ENCODE measurements at places on chromosomes 7 and 10.

- DNase-seq: no peak
Observed at GRCh38 chr7:16428672-16429071, 7.3 kb upstream of the CRPPA start.

- no peak for DNase-seq
Observed at GRCh38 chr7:136009488-136010079, 32.4 kb upstream of the MTPN start.

DNA sequence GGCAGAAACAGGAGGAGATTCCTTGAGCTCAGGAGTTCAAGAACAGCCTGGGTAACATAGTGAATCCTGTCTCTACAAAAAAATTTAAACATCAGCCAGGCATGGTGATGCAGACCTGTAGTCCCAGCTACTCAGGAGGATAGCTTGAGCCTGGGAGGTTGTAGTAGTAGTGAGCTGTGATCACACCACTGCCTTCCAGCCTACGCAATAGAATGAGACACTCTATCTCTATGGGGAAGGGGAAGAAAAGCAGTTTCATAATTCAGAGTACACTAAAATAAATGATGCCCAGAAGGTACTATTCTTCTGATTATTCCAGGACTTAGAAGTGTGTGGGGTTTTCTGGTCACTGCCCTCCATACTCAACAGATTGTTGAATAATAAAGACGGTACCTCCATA is 177.3 kb downstream of the KMT2E start:
- DNase-seq: no peak

GRCh38 chr7:35418716-35419390 is 165.0 kb upstream of the TBX20 start:
- no peak for DNase-seq

- no peak for DNase-seq
Observed at GRCh38 chr7:5450549-5451327, 27.1 kb upstream of the TNRC18 start.

- no peak for DNase-seq
Observed at GRCh38 chr7:84152995-84153394, 41.6 kb downstream of the SEMA3A start.

Data from stimulated activated CD4-positive, alpha-beta T cell treated with anti-CD3 and anti-CD28 coated beads, Interleukin-2, amount 100 ng/mL, for 48 hours (primary cell).